ENCODE measurements at places on chromosomes 3 and 15.
A peak's percentile ranks its signal among the peaks of the same experiment; 100 is the strongest.

DNA sequence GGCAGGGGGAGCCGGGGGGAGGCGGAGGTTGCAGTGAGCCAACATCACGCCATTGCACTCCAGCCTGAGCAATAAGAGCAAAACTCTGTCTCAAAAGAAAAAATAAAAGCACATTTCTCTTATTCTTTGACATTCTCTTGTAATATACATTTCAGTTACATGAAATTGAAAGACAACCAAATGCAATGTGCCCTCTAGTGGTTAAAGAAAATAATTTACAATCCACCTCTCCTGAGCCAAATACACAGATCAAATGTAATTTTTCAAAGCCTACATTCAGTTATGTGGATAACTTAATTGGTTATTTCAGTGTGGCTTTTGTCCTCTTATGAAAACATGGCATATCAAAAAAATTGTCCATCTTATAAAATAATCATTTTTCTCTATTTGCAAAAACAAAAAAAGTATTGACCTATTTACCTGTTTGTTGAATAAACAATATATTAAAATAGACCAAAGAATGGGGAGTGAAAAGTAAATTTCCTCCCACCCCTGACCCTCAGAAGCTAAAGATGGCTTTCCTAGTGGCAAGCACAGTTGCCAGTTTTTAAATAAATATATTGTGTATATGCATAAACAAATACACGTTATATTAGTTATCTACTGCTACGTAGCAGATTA is 14.2 kb upstream of the U2SURP start:
- DNase-seq, result no peak

GRCh38 chr3:196642434-196642833 is 2.9 kb downstream of the NRROS start:
- DNase-seq, result no peak

- peak; percentile 22 for DNase-seq
Measured at GRCh38 chr3:71584394-71585011, 975 bp upstream of the FOXP1 start.

GRCh38 chr3:73475717-73476116 is 149.0 kb downstream of the PDZRN3 start:
- DNase-seq, result no peak

DNA sequence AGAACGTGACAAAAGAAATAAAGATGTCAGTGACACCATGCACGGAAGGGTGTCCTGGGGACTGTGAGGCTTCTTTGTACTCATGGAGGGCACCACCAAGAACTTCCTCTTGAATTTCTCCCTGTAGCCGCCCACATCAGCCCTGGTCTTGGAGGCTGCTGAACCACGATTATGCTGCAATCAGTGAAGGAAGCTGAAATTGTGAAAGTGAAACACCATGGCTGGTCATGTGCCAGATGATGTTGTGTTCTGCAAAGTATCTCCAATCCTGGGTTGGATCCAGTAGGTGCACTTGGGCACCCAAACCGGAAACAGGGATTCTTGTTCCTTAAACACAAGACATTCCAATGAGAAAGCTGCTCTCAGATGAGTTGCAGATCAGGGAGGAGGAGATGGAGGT is 104.4 kb upstream of the GOLGA6L6 start:
- DNase-seq, result no peak

DNA sequence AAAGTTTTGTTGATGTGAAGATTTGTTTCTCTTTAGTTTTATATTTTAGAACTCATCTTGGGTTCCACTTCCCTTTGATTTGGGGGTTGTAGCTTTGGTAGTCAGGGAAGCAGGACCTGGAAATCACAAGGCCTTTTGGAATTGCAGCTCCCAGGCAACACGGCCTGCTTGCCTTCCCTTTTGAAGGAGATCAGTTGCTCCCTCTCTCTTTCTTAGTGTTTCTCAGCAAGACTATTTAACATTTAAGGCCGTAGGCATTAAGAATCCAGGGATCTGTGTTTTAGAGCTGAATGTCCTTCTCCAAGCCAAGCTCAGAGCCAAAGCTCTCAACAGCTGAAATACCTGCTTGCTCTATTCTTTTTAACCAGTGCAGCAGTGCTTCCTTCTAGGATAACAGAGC is 310.3 kb downstream of the PTPRG start:
- DNase-seq, result no peak

DNA sequence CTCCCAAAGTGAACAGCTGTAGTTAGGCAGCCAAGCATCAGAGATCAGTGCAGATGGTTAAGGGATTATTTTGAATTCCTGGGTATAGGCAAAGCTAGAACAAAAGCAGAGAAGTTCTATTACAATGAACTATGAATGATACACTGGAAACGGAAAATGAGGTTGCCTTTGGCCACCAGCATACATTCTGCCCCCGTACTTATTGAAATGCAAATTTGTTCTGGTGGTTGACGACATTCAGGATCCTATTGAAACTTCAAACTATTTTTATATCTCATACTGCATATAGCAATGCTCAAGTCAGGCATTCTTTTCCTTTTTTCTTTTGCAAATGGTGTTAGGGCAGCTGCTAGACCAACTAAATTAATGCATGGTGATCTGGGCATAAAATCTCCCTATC is 61.7 kb downstream of the SLC12A1 start:
- no peak for DNase-seq

- DNase-seq, result no peak
Measured at GRCh38 chr3:137191133-137191923, 233.5 kb downstream of the IL20RB start.

- DNase-seq, result no peak
Measured at GRCh38 chr3:122943828-122944190, 83.8 kb downstream of the SEMA5B start.

GRCh38 chr15:43229977-43230376 is 9.2 kb upstream of the EPB42 start:
- DNase-seq, result no peak

DNA sequence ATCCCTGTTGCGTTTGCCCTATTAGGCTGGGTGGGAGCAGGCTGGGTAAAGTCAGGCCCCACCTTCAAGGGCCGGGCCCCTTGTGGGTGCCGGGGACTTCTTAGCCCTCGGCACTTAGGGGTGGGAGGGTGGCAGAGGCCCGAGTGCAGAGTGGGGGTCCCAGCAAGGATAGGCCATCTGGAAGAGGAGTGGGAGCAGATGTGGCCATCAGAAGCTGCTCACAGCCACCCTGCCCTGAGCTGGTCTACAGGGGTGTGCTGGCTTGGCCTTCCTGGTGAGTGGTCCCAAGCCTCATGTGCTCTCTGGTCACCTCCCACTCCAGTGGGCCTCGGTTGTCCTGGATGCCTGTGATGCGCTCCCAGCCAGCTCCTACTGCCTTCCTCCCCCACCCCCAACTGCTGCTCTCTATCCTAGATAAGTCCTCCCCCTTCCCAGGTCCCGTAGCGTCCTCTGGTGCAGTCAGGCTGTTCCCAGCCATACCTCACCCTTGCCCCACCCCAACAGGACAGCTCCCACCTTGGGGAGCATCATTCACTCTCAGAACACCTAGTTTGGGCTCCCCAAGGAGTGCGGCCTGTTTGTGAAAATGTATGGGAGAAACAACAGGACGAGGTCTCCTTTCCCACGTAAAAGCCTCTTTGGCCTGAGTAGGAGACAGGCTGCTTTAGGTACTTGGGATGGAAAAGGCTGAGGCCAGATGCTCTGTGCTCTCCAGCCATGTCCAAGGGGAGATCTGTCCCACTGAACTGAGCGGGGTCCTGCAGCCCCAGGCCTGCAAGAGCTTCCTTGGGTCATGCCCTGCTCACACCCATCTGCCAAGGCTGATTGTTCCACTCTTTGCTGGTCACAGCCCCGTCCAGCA is 24.9 kb upstream of the PLXNA1 start:
- DNase-seq, result no peak

DNA sequence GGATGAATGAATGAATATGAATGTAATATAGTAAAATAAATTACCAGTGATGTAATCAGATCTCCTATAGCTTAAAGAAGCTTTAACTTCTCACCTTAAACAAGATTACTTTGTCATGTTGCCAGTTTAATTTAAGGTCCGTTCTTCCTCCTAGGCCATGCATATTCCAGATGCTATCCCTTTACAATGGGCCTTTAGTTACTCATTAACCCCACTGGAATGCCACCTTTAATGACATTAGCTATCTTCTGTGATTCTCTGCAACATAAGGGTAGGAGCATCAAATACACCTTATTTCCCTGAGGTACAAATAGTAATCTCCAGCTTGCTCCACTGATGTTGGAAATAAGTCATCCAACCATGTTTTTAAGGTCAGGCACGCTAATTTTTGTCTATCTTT is 63.0 kb upstream of the TIMP4 start:
- DNase-seq, result no peak

GRCh38 chr3:48662145-48662752 is 437 bp downstream of the CELSR3 start:
- no peak for DNase-seq

- no peak for DNase-seq
Measured at GRCh38 chr3:172678068-172678467, 32.8 kb downstream of the NCEH1 start.

GRCh38 chr15:98003996-98004395 is 43.5 kb downstream of the ARRDC4 start:
- no peak for DNase-seq

DNA sequence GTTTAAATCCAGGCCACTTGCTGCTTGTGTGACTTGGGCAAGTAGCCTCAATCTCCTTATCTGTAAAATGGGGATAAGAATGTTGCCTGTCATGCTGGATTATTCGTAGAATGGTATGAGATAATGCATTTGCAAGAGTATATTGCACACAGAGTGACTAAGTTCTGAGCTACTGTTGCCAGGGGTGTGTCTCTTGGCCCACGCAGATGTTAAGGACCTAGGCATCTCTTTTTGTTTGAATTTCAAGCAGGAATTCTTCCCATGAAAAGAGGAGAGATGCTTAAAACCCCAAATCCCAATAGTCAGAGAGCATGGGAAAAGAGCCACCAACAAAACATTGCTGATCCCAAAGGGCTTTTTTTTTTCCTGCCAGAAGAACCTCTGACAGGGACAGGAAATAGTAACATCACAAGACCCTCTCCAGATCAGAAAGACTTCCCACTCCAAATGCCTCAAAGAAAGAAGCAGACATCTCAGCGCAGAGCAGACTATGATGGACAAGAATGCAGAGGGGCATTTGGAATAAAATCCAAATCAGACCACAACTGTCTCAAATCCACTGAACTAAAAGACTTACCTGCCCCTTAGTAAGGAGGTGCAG is 90.5 kb downstream of the MRPL46 start:
- DNase-seq, result no peak

All from NT2/D1 (cell line).